ENCODE measurements at places on chromosomes 5 and 9.

- no peak for DNase-seq
These were observed 391.5 kb downstream of the HTR1A start for GRCh38 chr5:63570752-63571151.

DNA sequence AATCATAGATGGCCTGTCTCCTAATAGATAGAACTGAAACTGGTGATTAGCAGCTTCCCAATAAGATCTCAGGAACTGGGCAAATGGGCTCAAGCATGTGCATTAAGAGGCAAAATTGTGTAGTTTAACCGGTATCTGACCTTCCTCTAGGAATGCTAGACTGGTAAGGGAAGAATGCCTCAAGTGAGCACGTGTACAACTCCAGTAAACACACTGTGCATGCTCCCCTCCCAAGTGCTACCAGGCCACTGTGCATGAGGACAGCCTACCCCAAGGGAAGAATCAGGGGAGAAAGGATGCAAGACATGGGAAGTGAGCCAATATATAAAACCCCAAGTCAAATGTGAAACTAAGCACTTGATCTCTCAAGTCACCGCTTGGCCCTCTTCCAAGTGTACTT, 1157.4 kb upstream of the CDH18 start:
- DNase-seq, result no peak

- DNase-seq, result peak; percentile 4
These were observed 41.6 kb upstream of the POU5F2 start for GRCh38 chr5:93782978-93783377.

DNA sequence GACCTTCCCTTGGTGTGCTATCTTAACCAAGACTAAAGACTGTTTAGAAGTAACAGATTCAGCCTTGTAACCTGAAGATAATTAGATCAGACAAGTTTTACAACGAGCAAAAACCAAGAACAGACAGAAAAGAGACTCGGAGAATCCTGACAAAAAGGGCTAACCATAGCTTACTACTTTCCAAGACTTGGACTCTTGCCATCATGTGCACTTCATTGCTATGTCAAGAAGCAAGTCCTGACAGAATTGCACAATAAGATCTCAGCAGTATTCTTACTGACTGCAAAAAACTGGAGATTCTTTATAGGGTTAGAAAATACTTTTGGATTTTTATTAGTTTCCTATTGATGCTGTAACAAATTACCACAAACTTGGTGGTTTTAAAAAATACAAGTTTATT, 1539.0 kb upstream of the NUDT12 start:
- peak; percentile 14 for DNase-seq

DNA sequence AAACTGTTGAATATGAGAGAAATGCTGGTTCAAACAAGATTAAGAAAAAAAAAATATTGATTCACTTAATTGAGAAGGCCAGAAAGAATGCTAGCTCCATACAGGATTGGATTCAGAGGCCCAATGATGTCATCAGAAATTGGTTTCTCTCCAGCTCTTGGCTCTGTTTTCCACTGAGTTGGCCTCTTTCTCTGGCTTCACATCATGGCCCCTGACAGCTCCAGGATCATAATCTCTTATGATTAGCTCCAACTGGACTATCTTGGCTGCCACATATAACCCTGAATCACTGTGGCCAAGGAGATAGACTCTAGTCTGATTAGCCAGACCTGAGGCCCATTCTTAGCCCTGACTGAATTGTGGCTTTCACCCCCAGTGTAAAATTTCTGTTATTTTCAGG, 244.7 kb upstream of the GRAMD2B start:
- DNase-seq, result no peak

DNA sequence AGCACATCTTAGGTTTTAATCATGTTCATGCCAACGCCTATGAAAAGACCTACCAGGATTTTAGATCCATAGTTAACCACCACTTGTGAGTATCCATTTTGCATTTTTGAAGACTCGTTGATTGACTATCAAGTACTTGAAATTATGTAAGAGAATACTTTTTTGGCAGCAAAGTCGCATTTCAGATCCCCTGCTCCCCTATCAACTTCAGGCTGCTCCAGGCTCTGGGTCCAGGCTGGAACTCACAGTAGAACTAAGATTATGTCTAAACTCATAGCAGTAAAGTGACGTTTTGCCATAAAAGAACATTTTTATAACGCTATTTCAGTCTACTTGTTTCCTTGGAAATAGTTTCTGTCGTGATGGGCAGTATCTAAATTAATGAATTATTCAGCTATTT, 267.7 kb downstream of the FANCC start:
- DNase-seq, result no peak

- no peak for DNase-seq
These were observed 127.1 kb downstream of the TMC1 start for GRCh38 chr9:72648324-72649126.

- no peak for DNase-seq
These were observed 27.1 kb upstream of the HTR4 start for GRCh38 chr5:148681157-148682057.

DNA sequence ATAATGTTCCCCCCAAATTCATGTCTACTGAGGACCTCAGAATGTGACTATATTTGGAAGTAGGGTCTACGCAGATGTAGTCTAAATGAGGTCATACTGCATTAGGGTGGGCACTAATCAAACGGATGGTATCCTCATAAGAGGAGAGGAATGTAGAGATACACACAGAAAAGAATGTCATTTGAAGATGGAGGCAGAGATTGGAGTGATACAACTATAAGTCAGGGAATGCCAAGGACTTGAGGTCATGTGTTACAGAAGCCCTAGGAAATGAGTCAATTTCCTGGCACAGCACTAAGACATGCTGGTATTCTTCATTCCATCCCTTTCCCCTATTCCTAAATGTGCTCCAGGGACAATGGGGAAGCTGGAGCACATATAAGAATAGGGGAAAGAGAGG, 758 bp upstream of the PDCD1LG2 start:
- DNase-seq, result peak; percentile 98

GRCh38 chr9:18015116-18015515, 436.2 kb downstream of the SH3GL2 start:
- no peak for DNase-seq

GRCh38 chr5:53087621-53088121, 21.9 kb downstream of the MOCS2 start:
- DNase-seq, result no peak

DNA sequence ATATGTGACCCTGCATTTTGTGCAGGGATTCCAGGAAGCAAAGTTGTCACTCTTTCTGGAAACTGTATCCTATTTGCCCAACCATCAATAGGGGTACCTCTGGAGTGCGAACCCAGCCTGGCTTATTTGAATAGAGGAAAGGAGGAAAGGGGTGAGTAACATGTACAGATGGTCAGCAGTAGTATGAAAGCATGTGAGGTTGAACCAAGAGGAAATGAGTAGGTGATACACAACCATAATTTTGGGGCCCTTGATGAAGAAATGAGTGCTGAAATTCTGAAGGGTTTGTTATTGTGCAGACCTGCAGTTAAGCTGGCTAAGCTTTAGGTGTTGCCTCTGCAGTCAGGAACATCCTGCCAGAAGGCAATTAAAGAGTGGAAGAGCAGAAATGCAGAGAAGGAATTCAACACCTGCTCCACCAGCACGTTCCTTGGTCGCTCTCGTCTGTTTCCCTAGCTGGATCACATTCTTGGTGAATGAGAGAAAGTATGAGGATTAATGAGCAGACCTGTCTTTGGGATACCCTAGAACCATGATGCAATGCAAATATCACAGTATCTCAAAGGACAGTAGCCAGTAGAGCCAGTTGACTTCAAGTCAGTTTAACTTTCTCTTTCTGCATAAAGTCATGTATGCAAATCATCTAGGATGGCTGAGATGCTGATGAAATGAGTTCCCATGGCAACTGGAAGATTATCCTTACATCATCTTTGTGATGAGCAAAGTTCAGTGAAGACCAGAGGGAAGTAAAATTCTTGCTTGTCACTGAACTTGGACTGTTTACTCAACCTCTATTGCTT, 13.2 kb upstream of the IL12B start:
- DNase-seq, result no peak

GRCh38 chr5:51582871-51583394, 199.7 kb downstream of the ISL1 start:
- DNase-seq, result no peak

DNA sequence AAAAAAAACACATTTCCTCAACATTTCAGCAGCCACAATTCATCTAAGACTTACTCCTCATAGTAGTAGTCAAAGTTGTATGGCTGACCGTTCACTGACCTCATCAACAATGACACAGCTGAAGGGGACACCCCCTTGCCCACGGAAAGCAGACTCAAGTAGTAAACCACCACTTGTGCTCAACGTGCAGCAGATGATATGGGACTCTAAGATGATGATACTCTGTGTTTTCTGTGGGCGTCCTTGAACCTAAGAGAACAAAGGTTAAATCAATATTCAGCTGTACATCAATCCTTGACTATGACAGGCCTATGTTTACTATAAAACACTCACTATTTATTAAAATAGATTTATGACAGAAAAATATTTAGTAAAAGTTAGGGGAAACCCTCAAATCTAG, 71.6 kb downstream of the SETX start:
- no peak for DNase-seq

- no peak for DNase-seq
These were observed 78.0 kb upstream of the IRX4 start for GRCh38 chr5:1960595-1961303.

DNA sequence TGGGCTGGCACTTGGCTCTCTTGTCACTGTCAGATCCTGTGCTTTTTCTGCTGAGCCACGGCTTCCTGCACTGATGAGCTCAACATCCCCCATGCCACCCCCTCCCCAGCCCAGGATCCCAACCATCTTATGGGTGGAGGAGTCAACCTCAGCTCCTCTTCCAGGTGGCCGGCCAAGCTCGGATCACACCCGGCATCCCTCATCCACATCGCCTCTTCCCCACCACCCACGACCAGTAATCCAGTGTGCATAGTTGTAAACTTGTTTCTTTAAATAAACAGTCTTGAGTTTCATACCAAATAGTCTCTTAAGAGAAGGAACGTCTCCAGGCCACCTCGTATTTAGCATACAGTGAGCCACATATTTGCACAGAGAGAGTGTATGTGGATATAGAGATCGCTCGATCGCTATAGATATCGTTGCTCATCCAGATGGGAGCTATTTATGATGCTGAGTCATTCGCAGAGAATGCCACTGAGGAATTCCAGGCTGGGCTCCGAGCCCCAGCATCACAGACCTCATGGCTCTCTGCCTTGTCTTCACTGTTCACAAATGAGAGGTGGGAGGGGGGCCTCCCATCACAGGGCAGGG, 61.8 kb upstream of the CPLX2 start:
- DNase-seq, result peak; percentile 95

- no peak for DNase-seq
These were observed 90.8 kb downstream of the TMEM167A start for GRCh38 chr5:82986404-82986803.
